ENCODE measurements at places on chromosomes 16 and 17.

DNA sequence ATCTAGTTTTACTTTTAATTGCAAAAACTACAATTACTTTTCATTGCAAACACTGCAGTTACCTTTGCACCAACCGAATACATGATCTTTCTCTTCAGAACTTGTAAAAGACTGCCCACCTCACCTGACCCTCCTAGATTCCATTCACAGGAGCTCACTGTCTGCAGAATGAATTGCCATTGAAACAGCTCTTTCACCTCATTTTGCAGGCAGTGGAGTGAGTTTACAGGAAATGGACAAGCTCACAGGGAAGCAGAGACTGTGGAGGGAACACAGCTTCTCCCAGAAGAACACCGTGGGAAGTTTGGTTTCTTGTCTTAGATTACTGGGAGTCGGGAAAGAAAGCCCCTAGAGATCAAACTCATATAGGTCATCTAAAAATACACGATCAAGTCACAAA lies 439.7 kb upstream of the RBFOX1 start:
- DNase-seq = no peak

GRCh38 chr17:58308985-58309917 lies 19.3 kb downstream of the TSPOAP1 start:
- DNase-seq = no peak

GRCh38 chr17:16297367-16298139 lies 55.7 kb downstream of the CENPV start:
- DNase-seq = no peak

DNA sequence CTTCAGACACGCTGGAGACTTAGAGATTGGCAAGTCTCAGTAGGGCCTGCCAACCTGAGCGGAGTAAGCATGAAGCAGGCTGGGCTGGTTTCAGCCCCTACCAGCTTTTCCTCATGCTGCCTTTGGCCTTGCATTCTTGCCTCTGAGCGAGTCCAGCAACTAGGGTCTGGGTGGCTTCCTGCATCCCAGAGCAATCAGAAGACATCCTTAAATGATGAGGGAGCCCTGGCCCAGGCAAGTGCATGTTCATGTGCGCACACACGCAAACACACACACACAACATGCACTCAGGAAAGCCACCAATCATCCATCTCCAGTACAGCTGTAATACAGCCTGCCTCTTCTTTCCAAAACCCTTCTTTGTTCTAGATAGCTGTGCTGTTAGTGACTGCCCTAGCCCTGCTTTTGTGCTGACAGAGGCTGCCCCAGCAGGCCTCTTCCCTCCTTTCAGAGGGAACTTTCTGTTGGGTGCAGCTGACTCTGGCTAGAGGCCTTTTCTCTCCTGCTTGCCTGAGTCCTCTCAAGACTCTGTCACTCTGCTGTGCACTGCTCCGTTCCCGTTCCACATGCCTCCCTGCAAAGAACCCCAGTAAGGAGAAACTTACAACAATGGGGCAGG lies 30.7 kb upstream of the TBX2 start:
- no peak for DNase-seq

GRCh38 chr16:59758848-59759247 lies 1024.7 kb upstream of the GOT2 start:
- DNase-seq = no peak

DNA sequence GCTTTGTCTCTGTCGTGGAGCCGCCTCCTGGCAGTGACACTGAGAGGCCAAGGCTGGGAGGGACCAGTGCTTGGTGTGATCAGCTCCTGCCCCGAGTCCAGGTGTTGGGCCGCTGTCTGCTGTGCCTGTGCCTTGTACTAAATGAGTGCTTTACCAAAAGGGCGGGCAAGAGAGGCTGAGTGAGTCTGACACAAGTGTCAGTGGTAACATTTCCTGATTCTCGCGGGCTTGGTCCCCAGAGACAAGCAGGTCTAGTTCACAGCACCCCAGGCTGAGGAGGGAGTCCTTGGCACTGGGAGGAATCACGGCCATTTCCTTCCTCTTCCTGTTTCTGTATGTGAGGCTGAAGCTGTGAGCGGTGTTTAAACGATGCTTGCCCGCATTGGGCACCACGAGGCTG lies 30.2 kb downstream of the PLD6 start:
- no peak for DNase-seq

DNA sequence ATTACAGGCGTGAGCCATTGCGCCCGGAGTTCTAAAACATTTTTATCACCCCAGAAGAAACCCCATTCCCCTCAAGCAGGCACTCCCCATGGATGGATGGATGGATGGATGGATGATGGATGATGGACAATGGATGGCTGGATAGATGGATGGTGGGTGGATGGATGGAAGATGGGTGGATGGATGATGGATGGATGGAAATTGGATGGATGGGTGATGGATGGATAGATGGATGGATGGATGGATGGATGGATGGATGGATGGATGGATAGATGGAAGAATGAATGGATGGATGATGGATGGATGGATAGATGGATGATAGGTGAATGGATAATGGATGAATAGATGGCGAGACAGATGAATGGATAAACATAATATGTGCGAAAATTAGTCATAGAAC lies 16.5 kb downstream of the PLA2G10 start:
- no peak for DNase-seq

GRCh38 chr17:37642681-37643080 lies 565 bp downstream of the DDX52 start:
- DNase-seq = no peak

GRCh38 chr17:5225668-5226457 lies 8.8 kb downstream of the SCIMP start:
- DNase-seq = no peak

DNA sequence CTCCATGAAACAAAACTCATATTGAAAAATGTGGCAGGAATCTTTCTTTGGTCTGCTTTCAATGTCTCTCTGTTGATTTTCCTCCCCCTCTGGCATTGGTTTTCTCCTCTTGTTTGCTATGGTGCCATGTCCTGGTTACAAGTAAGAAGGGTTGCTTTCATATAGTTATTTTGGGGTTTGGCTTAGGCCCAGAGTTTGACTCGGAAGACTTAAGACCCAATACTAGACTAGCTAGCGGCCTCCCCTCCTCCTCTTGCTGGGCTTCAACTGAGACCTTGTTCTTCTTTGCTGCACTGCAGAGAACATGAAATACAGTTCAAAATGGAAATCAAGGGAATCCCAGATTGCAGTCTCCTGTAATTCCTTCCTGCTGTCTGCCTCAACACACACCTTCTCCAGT lies 30.0 kb upstream of the CLEC18A start:
- no peak for DNase-seq

- DNase-seq = no peak
Measured at GRCh38 chr16:56233795-56234566, 42.7 kb downstream of the GNAO1 start.

DNA sequence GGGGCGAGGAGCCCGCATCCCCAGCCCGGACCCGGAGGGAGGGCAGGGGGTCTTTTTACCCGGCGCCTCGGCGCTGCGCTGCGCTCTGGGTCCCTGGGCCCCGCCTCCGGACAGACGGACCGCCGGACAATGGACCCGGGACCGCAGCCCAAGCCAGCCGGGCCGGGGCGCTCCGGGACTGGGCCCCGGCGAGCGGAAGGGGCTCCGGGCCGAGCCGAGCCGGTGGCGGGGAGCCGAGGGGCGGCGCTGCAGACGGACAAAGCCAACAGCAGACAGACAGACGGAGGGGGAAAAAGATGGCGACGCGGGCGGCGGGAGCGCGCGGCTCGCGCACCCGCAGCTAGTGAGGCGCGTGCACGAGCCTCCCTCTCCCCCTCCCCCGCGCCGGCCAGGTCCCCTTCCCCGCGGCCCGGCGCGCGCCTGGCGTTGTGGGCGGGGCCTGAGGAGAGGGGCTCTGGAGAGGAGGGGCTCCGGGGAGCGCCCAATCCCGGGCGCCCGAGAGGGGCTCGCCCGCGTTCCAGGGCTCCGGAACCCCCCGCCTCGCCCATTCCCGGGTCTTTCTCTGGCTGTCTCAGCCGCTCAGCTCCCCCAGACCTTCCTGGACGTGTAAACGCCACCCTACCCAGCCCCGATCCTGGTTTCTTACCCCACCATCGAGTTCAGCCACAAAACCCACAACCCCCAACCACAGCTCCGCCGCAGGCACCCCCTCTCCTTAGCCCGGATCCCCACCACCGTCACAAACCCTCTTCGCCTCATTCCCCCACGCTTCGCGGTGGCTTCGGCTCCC lies at the start of gene ZNF821:
ZNF821 (minus strand) TSS at position 334 of the 790 bp plus-strand sequence. CDS start 4,236 bp downstream, outside the sequence.
- DNase-seq = peak; percentile 50

DNA sequence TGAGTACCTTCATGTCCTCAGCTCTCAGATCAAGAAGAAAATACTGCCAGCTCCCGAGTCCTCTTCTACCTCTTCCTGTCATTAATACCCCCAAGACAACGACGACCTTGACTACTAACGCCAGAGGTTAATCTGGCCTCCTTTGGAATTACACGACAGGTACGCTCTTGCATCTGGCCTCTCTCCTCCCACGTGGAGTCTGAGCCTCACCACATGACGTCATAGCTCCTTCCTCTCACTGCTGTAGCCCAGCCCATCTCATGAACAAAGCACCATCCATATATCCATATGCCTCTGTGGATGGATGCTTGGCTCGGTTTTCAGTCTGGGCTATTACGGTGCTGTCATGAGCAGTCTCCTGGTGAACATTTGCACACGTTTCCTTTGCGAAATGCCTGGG lies 110.2 kb upstream of the TNRC6C start:
- DNase-seq = no peak

GRCh38 chr16:76897816-76898215 lies 293.2 kb upstream of the MON1B start:
- no peak for DNase-seq

- DNase-seq = no peak
Measured at GRCh38 chr17:58985971-58986370, 120.7 kb downstream of the TRIM37 start.

GRCh38 chr17:48840441-48840840 lies 9.6 kb downstream of the CALCOCO2 start:
- no peak for DNase-seq

GRCh38 chr16:56657555-56658326 lies at the start of gene MT1F:
MT1F (plus strand) TSS chr16:56657959; CDS start chr16:56658059, 100 bp downstream.
- peak; percentile 44 for DNase-seq

- DNase-seq = no peak
Measured at GRCh38 chr16:79599256-79599836, 1.2 kb downstream of the MAF start.

GRCh38 chr17:48643697-48644012 lies 17.5 kb upstream of the HOXB9 start:
- DNase-seq = no peak

DNA sequence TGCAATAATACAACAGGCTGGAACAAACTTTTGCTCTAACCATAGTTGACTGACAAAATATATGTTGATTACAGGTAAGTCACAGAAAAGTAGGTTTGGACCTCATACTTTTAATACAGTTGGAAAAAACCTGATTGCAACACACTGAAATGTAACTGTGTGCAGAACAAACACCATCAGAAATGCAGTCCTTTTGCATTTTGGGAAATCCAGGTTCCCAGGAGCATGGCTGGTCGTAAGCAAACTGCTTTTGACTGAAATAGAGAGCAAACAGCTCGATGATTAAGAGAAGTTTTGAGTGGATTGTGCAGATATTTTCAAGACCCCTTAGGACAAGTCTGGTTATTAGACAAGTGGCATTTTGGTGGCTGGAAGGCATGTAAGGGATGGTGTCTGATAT lies 8.0 kb downstream of the IGF2BP1 start:
- no peak for DNase-seq

- no peak for DNase-seq
Measured at GRCh38 chr17:82376042-82376730, 4.6 kb downstream of the UTS2R start.

GRCh38 chr16:2949705-2950352 lies 14.2 kb upstream of the KREMEN2 start:
- DNase-seq = no peak

DNA sequence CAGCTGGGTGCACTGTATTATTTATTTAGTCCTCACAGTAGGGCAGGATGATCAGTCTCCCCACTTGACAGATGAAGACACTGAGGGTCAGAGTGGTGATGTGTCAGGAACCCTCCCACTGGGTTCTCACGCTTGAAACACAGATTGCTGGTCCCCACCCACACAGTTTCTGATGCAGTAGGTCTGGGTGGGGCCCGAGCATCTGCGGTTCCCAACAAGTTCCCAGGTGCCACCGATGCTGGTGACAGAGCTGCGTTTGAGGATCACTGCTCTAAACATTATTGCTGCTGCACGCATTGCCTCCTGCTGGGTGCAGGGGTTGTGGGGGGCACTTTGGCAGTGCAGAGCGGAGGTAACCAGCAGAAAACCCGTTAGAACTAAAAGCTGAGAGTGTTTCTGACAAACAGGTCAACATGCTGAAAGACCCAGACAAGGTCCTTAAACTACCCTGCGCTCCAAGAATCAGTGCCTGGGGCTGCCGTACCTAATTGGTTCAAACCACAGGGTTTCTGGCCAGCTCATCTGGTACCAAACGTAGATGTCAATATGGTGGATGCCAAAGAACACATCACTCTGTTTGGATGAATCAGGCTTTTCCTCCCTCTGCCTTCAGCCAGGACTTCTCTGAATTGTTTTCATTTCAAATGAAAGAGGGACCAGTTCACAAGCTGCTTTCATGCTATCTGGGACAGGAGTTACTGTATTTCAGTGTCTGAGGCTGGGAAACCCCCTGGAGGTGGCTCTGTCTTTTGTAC lies 76.0 kb downstream of the ABCC1 start:
- DNase-seq = peak; percentile 27

- DNase-seq = no peak
Measured at GRCh38 chr16:106623-107324, 28.7 kb downstream of the MPG start.

DNA sequence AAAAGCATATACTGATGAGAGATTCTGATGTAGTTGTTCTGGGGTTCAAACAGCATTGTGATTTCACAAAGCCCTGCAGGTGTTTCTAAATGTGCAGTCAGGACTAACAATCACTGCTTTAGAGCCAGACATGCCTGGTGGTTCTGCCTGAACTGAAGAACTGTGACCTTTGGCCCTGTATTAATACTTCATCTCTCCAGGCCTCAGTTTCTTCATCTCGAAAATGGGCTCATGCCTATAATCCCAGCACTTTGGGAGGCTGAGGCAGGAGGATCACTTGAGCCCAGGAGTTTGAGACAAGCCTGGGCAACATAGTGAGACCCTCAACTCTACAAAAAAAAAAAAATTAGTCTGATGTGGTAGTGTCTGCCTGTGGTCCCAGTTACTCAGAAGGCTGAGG lies 3.9 kb downstream of the DNAI2 start:
- no peak for DNase-seq

DNA sequence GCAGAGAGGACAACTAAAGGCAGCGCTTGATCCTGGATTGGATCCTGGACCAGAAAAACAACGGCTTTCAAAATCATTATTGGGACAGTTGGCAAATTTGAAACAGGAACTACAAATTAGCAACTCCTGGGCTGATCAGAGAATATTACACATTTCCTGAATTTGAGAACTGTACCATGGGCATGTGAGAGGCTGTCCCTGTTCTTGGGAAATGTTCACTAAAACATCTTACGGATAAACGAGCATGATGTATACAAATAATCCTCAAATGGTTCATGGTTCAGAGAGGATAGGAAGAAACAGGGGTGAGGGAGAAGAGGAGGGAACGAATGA lies 2.3 kb upstream of the ITGAE start:
- no peak for DNase-seq

DNA sequence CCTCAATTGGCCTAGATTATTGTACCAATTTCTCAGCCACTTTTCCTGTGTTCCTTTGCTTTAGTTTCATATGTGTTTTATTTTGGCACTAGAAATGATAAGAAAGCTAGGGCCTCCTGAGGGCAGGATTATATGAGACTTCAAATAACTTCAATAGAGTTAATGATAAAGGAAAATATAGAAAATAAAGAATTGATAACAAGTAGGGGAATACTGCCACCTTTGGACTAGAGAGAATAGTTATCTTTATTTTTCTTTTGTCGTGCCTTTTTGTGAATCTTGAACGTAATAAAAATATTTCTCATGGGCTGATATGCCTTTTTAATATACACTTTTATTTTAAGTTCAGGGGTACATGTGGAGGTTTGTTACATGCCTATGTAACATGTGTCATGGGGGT lies 29.3 kb upstream of the RBL2 start:
- DNase-seq = no peak
